Astrocyte (in vitro differentiated cells and primary cell): ENCODE measurements at places on chromosomes 12 and 14. TPM values are rescaled to one million over a fixed set of nuclear protein-coding genes. Genes with fewer than 3 reads are reported as not detected.

DNA sequence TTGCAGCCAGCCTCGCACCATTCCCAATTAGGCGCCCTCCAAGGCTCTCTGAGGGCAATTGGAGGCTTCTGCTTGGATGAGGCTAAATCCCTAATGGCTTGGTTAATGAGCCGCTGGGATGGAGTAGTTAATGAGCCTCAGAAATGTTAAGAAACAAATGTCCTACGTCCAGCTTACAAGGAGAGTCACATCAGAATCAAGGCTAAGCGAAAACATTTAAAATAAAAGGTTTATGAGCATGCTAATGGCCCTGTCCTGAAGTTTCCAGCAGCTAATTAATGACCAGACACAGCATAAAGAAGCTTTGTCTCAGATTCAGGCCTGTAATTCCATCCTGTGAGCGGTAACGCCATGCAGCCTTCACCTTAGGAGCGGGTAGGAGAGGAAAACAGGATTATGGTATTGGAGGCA, 200.7 kb upstream of the BCL2L14 start:
- no peaks in the 10 kb centered on the region for H3K27me3 ChIP-seq
- H3K4me1 ChIP-seq, result no peaks in the 10 kb centered on the region
- no peak overlapping the region for H3K27ac ChIP-seq
- DNase-seq, result no peak

- H3K4me3 ChIP-seq, result no peak overlapping the region
- no peak for DNase-seq
- H3K27ac ChIP-seq, result no peak overlapping the region
- no peaks in the 10 kb centered on the region for H3K36me3 ChIP-seq
- peaks cover 8% of the 10 kb centered on the region for H3K4me1 ChIP-seq
These were observed 210.6 kb upstream of the ABCD2 start for GRCh38 chr12:39830171-39830570.

The ITGA7 gene
- 20.4 and 26.5 TPM in 2 replicates for total RNA-seq

GRCh38 chr12:5588176-5588575, 156.3 kb downstream of the NTF3 start:
- no peak for DNase-seq
- H3K36me3 ChIP-seq, result no peaks in the 10 kb centered on the region
- H3K4me1 ChIP-seq, result peaks cover 8% of the 10 kb centered on the region
- H3K4me3 ChIP-seq, result no peak overlapping the region
- no peaks in the 10 kb centered on the region for H3K27me3 ChIP-seq
- no peak overlapping the region for H3K27ac ChIP-seq

The MGAT4C gene
- total RNA-seq, result 1.1 and 1.2 TPM in 2 replicates

The LBHD2 gene
- not detected in 2 replicates for total RNA-seq

GRCh38 chr12:9925705-9926393, 6.3 kb downstream of the CLEC2A start:
- no peak overlapping the region for H3K27ac ChIP-seq
- peak; percentile 20 for DNase-seq
- no peak overlapping the region for H3K4me3 ChIP-seq
- no peaks in the 10 kb centered on the region for H3K36me3 ChIP-seq
- H3K27me3 ChIP-seq, result no peaks in the 10 kb centered on the region

The RTL1 gene
- 0.18 and 0.31 TPM in 2 replicates for total RNA-seq

- no peaks in the 10 kb centered on the region for H3K4me1 ChIP-seq
- no peak for DNase-seq
- H3K27me3 ChIP-seq, result no peaks in the 10 kb centered on the region
- no peaks in the 10 kb centered on the region for H3K36me3 ChIP-seq
- H3K4me3 ChIP-seq, result no peak overlapping the region
- no peak overlapping the region for H3K27ac ChIP-seq
These were observed 85.7 kb downstream of the KIF26A start for GRCh38 chr14:104224131-104224505.

GRCh38 chr12:94426049-94426448, 33.6 kb downstream of the CEP83 start:
- H3K27me3 ChIP-seq, result no peaks in the 10 kb centered on the region
- no peak overlapping the region for H3K4me3 ChIP-seq
- H3K27ac ChIP-seq, result no peak overlapping the region
- DNase-seq, result no peak
- H3K4me1 ChIP-seq, result peaks cover 11% of the 10 kb centered on the region

DNA sequence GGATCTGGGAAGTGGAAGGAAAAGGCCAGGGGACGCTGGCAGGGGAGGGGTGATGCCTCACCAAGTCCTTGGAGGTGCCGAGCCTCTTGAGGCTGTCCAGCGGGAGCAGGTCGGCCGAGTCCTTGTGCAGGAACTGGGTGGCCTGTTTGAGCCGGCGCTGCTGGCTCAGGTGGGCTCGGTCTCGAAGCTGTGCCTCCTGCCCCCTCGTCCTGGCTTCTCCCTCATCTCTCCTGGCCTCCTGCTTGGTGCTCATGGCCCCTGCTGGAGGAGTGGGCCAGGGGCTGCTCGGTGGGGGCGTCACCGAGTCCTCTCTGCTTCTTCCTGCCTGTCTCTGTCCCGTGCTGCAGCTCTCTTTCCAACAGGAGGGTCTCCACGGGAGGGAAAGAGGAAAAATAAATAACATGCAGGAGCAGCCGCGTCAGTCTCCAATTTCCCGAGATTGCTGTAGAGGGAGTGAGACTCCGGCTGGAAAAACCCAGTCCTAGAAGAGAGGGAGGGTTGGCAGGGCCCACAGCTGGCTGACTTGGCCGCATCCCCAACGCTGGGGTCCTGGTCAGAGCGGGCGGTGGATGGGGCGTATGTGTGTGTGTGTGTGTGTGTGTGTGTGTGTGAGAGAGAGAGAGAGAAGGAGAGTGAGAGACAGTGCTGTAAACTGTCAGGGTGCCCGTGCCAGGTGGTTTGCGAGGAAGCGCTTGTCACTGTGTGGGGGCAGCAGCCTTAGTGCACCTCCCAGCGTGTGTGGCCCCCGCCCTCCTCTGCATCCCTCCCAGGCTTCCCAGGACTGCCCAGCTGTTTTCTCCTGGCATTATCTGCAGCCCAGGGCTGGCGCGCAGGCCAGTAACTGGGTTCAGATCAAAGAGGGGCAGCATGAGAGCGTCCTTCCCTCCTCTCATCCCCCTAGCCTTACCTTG, at the start of gene NRIP2:
Gene NRIP2, minus strand, starts transcription at position 455 of the 911 bp plus-strand sequence. Its CDS starts 52 bp downstream, at position 403.
- no peak within 1 kb of the TSS for H3K27ac ChIP-seq
- no peaks in the 10 kb centered on the region for H3K27me3 ChIP-seq
- H3K36me3 ChIP-seq, result no peaks in the 10 kb centered on the region
- peaks cover 19% of the 10 kb centered on the region for H3K4me1 ChIP-seq

DNA sequence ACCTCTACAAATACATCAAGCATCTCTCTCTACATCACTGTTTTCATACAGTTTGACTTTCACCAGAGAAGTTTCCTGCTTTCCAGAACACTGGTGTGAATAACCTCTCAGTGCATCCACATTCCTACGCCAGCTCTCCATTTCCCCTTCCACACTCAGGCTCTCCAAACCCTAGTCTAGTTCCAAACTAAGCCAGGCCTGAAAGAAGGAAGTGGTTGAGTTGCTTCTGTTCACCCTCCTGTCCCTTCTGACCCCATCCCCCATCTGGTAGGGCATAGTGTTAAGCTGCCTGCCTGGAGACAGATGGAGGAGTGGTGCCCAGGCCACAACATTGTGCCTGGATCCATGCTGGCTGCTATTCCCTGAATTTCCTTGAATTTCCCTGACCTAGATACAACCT, 132.4 kb downstream of the GPR65 start:
- no peaks in the 10 kb centered on the region for H3K27me3 ChIP-seq
- no peak overlapping the region for H3K4me3 ChIP-seq

- H3K27me3 ChIP-seq, result peaks cover 11% of the 10 kb centered on the region
- H3K27ac ChIP-seq, result no peak overlapping the region
These were observed 5.7 kb downstream of the MAP3K9 start for GRCh38 chr14:70803321-70804310.

The BATF gene
- not detected in 2 replicates for total RNA-seq

- H3K36me3 ChIP-seq, result no peaks in the 10 kb centered on the region
- DNase-seq, result no peak
- no peaks in the 10 kb centered on the region for H3K27me3 ChIP-seq
- no peak overlapping the region for H3K4me3 ChIP-seq
- no peak overlapping the region for H3K27ac ChIP-seq
These were observed 100.2 kb downstream of the NELL2 start for GRCh38 chr12:44775901-44776300.

The BMP4 gene
- total RNA-seq, result 19.9 and 27.2 TPM in 2 replicates

The CPM gene
- 2.7 and 3.5 TPM in 2 replicates for total RNA-seq

The MED13L gene
- total RNA-seq, result 139 and 153 TPM in 2 replicates

- peaks cover 8% of the 10 kb centered on the region for H3K4me1 ChIP-seq
- H3K4me3 ChIP-seq, result peak overlapping the region; percentile 74
- no peak for DNase-seq
- peak overlapping the region; percentile 89 for H3K27ac ChIP-seq
- H3K27me3 ChIP-seq, result no peaks in the 10 kb centered on the region
These were observed 510 bp downstream of the ARID2 start for GRCh38 chr12:45730084-45730347.

The HOXC10 gene
- total RNA-seq, result not detected in 2 replicates

DNA sequence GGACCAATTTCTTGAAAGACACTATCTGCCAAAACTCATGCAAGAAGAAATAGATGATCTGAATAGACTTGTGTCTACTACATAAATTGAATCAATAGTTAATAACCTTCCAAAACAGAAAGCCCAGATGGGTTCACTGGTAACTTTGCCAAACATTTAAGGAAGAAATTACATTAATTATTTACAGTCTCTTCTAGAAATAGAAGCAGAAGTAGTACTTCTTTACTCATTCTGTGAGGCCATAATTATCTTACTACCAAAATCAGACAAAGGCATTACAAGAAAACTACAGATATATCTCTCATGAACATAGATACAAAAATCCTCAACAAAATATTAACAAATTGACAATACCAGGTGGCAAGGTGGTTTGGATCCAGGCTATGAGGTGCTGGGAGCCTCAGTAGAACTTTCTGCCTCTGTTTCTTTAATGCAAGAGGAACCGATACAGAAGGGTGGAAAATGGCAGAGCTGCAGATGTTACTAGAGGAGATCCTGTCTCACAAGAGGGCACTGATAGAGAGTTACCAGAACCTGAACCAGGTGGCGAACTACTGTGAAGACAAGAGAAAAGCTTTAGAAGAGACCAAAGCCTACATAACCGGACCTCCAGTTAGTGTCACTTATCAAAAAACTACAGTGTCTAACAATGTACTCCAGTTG, 33.7 kb upstream of the KTN1 start:
- no peak overlapping the region for H3K27ac ChIP-seq
- no peak for DNase-seq
- H3K4me1 ChIP-seq, result peaks cover 2% of the 10 kb centered on the region
- H3K36me3 ChIP-seq, result no peaks in the 10 kb centered on the region
- H3K4me3 ChIP-seq, result no peak overlapping the region

The ACVRL1 gene
- total RNA-seq, result 0.95 and 1.3 TPM in 2 replicates

The INSM2 gene
- not detected in 2 replicates for total RNA-seq

GRCh38 chr14:68569970-68570409, 222.9 kb downstream of the ZFP36L1 start:
- H3K4me1 ChIP-seq, result peaks cover 5% of the 10 kb centered on the region
- H3K27me3 ChIP-seq, result no peaks in the 10 kb centered on the region
- no peak overlapping the region for H3K4me3 ChIP-seq
- no peaks in the 10 kb centered on the region for H3K36me3 ChIP-seq
- DNase-seq, result no peak

DNA sequence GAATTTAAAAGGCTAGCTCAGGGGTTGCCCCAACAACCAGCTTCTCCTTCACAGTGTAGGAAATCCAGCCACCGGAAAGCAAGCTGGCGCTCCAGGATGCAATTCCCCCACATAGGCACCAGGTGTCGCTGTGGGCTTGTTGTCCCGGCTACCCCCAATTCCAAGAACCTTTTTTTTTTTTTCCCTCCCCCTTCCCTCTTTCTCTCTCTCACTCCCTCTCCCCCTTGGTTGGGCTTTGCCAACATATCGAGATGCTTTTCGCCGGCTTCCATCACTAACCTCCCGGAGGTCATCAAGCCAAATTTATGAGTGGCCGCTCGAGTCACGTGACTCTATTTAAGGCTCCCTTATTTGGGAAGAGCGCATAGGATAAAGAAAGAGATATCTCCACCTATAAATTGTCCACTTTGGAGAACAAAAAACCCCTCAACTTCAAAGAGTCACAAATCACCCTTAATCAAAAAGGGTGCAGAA, at the start of gene HOXC5:
Gene HOXC5, plus strand, starts transcription at position 424 of the 474 bp plus-strand sequence. CDS start 73 bp downstream, outside the sequence.
- H3K4me1 ChIP-seq, result no peaks in the 10 kb centered on the region
- peaks cover 74% of the 10 kb centered on the region for H3K27me3 ChIP-seq
- DNase-seq, result peak; percentile 4
- H3K36me3 ChIP-seq, result no peaks in the 10 kb centered on the region
- H3K27ac ChIP-seq, result no peak within 1 kb of the TSS

DNA sequence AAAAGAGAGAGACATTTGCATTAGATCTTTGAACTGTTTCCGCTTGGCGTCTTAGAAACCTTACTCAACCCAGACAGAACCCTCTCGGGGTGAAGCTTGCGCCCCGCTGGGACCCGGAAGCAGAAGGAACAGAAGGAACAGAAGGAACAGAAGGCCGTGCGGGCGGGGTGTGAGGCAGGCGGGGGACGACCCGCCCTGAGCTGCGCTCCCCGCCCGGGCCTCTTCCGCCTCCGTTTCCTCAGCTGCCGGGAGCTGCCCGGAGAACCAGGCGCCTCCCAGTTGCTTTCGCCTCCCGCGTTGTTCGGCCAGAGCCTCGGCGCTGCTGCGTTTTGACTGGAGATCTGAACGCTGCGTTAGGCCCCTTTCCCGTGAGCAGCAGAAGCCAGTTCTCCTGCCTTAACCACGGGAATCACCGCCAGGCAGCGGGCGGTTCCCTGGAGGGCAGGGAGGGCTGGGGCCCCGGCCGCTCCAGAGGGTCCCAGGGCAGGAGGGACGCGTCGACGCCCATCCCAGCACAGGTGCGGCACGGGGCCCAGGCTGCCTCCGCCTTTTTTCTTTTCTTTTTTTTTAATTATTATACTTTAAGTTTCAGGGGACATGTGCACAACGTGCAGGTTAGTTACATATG, 19.3 kb upstream of the MMP17 start:
- peaks cover 5% of the 10 kb centered on the region for H3K4me1 ChIP-seq
- no peak overlapping the region for H3K4me3 ChIP-seq
- no peak for DNase-seq

The ALDH2 gene
- total RNA-seq, result 79.2 and 82.0 TPM in 2 replicates

- H3K4me3 ChIP-seq, result no peak overlapping the region
- no peaks in the 10 kb centered on the region for H3K27me3 ChIP-seq
- H3K27ac ChIP-seq, result no peak overlapping the region
- no peak for DNase-seq
These were observed 1202.3 kb downstream of the GALC start for GRCh38 chr14:86790408-86791364.

DNA sequence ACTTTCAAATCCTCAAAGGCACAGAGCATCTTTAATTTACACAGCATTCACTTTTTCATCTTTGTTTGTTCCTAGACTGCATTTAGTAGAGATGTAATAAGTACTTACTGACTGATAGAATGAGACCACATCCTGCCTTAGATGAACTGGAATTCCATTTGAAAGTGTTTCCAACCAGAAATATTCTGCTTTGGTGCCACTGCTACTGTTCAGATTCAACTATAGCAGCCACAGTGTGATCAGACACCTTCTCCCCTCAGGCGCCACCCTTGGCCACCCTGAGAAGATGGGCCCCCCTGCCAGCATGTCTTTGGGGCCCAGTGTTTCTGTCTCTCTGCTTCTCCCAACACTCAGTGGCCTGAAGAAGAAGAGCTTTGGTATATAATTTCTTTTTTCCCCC, 449.1 kb downstream of the RAD51B start:
- no peak overlapping the region for H3K27ac ChIP-seq
- H3K27me3 ChIP-seq, result no peaks in the 10 kb centered on the region
- H3K36me3 ChIP-seq, result no peaks in the 10 kb centered on the region
- peaks cover 3% of the 10 kb centered on the region for H3K4me1 ChIP-seq
- peak; percentile 54 for DNase-seq

The PRKD1 gene
- total RNA-seq, result 5.9 and 6.7 TPM in 2 replicates

GRCh38 chr12:104575442-104576186, 118.9 kb downstream of the CHST11 start:
- no peaks in the 10 kb centered on the region for H3K36me3 ChIP-seq
- H3K27ac ChIP-seq, result no peak overlapping the region
- DNase-seq, result no peak
- H3K4me1 ChIP-seq, result peaks cover 37% of the 10 kb centered on the region
- H3K4me3 ChIP-seq, result no peak overlapping the region

The KCNMB4 gene
- 8.3 and 10.5 TPM in 2 replicates for total RNA-seq

The CD69 gene
- 0.18 TPM in 1 of 2 replicates, not detected in the other for total RNA-seq
